Stimulated activated CD4-positive, alpha-beta T cell treated with anti-CD3 and anti-CD28 coated beads, Interleukin-2, amount 100 ng/mL, for 24 hours (primary cell): ENCODE measurements at places on chromosomes 16 and 17.

DNA sequence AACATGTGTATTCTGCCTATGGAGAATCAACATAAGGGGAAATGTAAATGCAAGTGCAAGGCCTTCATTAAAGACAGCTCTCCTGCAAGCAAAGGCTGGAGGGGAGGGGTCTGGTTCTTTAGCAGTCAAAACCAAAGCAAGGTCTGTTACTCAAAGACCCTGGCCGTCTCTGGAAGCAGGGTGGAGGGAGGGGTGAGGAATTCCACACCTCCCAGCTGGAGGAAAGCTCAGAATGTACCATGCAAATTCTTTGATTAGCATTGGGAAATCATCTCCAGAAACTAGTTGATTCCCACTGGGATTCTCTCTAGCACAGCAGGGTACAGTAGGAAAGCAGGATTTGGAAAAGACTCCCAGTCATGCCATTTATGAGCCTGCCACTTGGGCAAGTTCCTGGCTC lies 77.3 kb upstream of the ASIC2 start:
- no peak for DNase-seq

- no peak for DNase-seq
Measured at GRCh38 chr16:51151435-51151960, 428 bp upstream of the SALL1 start.

- DNase-seq: peak; percentile 47
Measured at GRCh38 chr17:45050481-45051059, 862 bp downstream of the DCAKD start.

GRCh38 chr17:63066158-63066813 lies 100.3 kb downstream of the TANC2 start:
- DNase-seq: no peak

DNA sequence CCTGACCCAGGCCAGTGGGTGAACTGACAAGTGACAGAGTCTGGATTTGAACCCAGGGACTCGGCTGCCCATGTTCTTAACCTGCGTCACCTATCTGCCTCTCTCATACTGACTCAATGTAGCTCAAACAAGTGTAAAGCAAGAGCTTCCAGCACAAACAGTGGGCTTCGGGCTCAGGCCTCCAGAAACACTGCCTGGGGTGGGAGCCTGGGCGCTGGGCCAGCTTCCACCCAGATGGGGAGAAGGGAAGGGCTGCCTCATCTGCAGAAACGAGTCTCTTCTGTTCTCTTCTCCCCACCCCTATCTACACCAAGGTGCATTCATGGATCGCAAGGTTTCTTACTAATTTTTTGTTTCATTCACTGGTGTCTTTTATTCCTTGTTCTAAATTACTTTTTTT lies 1.3 kb downstream of the CDRT4 start:
- DNase-seq: no peak

GRCh38 chr17:72614871-72615626 lies 477.4 kb downstream of the SLC39A11 start:
- no peak for DNase-seq

DNA sequence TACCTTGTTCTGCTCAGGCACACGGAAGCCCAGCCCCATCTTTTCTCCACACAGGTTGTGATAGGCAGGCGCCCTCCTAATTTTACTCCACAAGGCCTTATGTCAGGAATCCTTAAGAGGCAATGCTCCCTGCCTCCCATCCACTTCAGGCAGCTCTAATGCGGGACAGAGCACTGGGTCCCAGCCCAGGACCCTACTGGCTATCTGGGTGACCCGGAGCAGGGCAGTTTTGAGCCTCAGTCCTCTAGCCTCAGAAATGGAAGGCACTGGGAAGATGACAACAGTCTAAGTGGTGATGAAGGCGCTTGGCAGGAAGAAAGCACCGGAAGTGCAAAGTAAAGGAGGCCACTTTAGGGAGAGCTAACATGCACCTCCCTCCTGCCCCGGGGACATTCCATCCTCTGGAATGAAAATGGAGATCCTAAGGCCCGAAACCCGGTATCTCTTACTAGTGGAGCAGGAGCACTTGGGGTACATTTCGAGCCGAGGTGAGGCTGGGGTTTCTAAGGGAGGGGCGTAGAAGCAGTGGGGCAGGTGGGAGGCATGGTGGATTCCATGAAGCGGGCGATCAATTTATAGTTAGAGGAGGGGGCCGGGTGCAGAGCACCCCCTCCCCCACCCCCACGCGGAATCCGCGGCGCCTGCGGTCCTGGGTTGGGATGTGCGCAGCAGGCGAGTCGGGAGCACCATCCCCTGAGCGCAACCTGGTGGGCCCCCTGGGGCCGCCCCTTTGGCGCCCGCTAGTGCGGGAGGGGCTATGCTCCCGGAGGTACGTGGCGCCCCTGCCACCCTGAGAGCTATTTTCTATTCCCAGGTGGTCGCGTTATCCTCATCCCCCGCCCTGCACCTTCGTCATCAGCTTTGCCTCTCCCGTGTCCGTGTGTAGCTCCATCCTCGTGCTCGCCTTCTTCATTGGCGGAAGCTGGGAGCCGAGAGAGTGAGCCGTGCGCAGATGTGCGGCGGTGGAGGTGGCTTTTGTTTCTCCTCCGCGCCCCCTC lies 4.9 kb downstream of the MT1F start:
- peak; percentile 49 for DNase-seq

DNA sequence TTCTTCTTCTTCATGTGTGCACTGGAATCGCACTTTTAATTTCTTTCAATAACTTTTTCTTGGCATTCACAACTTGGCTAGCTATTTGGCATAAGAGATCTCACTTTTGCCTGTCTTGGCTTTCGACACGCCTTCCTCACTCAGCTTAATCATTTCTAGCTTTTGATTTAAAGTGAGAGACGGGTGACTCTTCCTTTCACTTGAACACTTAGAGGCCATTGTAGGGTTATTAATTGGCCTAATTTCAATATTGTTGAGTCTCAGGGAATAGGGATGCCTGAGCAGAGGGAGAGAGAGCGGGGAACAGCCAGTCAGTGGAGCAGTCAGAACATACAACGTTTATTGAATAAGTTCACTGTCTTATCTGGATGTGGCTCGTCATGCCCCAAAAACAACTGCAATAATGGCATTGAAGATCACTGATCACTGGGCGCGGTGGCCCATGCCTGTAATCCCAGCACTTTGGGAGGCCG lies 200.3 kb downstream of the SEC14L1 start:
- DNase-seq: peak; percentile 21

- DNase-seq: peak; percentile 48
Measured at GRCh38 chr16:66905633-66906539, 12.8 kb downstream of the CDH16 start.

- no peak for DNase-seq
Measured at GRCh38 chr17:38550661-38551060, 55.1 kb downstream of the SRCIN1 start.

GRCh38 chr17:76575570-76575969 lies 10.1 kb downstream of the ST6GALNAC2 start:
- DNase-seq: no peak

GRCh38 chr17:66437476-66438026 lies 135.1 kb downstream of the PRKCA start:
- no peak for DNase-seq

DNA sequence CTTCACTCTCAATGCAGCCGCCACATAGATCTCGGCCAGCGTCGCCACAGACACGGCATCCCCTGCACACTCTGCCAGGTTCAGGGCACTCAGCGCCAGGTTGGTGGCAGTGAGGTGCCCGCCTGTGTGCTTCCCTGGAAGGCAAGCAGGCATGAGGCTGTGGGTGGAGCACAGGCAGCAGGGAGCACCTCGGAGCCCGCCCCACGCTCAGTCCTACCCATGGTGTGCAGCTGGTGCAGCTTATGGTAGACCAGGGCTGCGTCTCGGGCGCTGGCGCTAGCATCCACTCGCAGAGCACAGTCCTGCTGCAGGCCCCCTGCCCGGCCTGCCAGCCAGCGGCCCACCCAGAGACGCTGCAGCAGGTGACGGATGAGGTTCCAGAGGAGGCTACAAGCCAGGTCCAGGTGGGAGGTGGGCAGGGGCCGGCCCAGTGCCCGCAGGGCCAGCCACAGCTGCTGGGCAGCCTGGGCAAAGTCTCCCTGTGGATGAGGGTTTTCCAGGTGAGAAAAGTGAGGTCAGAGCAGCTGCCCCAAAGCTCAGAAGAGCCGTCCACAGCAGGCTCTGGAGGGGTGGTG lies 20.5 kb downstream of the SREBF1 start:
- DNase-seq: no peak

DNA sequence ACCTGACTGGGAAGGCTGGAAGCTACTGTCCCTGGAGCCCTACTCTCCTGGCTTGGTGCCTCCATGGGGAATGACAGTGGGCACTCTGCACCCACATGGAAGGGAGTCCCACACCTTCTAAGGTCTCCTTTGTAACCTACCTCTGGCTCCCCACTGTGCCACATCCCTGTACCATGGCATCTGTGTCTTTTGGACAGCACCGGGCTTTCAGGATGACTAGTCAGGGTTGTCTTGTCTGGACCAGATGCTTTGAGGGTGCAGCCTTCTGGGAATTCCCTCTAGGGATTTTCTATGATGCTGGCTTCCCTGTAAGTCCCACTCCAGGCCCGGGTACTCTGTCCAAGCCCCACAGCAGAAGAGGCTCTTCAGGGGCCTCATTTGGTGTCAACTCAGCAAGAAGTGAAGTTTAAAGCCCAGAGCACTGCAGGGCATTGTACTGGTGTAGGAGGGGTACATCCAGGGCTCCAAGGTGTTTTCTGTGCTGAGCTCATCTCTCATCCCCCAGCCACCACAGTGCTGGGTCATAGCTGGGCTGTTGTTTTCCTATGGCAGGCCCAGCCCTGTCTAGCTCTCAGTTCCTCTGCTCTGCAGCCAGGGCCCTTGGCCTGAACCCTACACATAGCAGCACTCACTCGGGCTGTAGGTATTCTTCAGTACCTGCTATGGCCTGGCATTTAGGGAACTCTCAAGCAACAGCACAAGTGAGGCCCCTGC lies 255.3 kb downstream of the CPPED1 start:
- DNase-seq: no peak

GRCh38 chr17:72516772-72517399 lies 396.1 kb downstream of the SOX9 start:
- no peak for DNase-seq

- DNase-seq: no peak
Measured at GRCh38 chr17:66711881-66712321, 123.0 kb upstream of the CACNG5 start.

DNA sequence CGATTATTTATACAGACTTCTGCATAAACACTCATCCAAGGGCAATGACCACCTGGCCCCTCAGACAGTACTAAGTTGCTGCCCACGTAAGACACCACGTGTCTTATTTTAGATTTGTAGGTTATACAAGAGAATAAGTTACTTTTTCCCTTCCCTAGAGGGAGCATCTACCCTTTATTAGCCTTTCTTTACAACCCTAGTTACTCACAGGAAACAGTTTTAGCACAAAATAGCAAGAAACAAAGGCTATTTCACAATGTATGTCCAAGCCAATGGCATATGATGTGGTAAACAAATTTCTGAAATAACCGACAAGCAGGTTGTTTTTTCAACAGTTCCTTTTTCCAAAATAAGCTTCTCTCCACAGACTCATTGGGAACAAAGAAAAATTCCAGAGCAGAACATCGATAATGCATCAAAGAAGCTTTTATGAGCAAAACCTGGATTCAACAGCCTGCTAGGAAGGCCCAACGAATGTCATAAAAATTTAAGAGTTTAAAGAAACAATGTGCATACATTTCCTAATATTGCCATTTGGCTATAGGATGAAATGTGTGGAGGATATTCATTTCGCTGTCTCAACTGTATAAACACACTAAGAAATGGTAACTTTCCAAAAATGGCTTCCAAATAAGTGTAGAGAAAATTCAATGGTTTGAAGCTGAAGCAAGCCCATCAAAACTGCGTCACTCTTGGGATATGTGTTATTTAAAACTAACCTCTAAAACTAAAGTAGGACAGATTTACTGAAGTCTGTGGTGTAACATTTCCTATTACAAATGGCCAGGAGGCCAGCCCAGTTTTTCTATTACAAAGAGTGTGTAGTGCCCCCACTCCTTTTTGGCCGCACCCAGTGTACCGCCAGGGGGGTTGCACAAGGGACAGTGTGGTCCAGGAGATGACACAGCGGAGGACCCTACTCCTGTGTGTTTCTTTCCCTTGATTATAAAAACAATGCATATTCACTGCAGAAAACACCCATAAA lies 50.4 kb upstream of the ERN1 start:
- no peak for DNase-seq

- DNase-seq: no peak
Measured at GRCh38 chr17:1939981-1940809, 84.9 kb downstream of the RTN4RL1 start.

- no peak for DNase-seq
Measured at GRCh38 chr17:78358538-78359320, 1.1 kb downstream of the SOCS3 start.

GRCh38 chr17:72405662-72406230 lies 284.9 kb downstream of the SOX9 start:
- no peak for DNase-seq

DNA sequence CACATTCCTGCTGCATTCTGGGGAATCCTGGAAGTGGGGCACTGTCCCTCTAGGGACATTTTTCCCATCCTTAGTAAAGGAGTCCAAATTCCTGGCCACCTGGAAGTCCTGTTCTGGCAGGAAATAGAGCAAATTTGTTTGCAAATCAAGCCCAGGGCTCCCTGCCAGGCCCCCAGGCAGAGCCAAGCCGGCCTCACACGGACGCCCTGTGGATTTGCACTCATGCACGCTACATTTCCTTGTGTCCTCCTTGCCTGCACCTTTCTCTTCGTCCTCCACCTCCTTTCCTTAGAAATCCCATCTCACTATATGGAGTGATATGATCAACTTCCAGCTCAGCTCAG lies 7.0 kb upstream of the CALB2 start:
- no peak for DNase-seq

GRCh38 chr16:11470676-11471415 lies 115.9 kb downstream of the LITAF start:
- no peak for DNase-seq

GRCh38 chr17:62478424-62478879 lies at the start of gene TLK2:
TSS of gene TLK2 (plus strand) at chr17:62478825. CDS start at chr17:62481126, 2,301 bp downstream.
- DNase-seq: peak; percentile 76

DNA sequence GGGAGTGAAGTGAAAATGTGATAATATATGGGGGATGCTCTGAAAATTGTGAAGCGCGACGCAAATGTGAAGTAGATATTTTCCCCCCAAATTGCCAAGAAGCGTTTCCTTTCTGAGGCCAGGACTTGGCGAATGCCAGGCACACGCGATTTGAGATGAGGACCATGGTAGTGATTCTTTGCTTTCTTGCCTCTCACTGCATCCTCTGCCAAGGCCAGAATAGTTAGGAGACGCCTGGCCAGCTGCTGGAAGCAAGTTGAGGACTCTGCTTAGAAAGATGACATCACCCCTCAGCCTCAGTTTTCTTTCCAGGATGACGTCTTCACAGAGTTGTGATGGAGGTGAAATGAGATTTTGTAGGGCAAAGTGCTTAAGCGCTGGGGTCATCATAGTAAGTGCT lies 25.9 kb downstream of the PIPOX start:
- DNase-seq: no peak

- DNase-seq: peak; percentile 43
Measured at GRCh38 chr16:12535535-12536411, 267.9 kb downstream of the CPPED1 start.

- DNase-seq: no peak
Measured at GRCh38 chr17:10261098-10261497, 62.7 kb upstream of the GAS7 start.
